ENCODE measurements at places on chromosomes 12 and 14.

DNA sequence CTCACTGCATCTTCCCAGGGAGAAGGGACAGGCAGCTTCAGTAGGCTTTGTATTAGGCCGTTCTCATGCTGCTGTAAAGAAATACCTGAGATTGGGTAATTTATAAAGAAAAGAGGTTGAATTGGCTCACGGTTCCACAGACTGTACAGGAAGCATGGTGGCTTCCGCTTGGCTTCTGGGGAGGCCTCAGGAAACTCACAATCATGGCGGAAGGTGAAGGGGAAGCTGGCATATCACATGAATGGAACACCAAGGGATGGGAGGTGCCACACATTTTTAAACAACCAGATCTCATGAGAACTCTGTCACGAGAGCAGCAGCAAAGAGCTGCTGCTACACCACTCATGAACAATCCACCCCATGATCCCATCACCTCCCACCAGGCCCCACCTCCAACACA lies 182.2 kb upstream of the SFSWAP start:
- H3K4me1 ChIP-seq: no peaks in the 10 kb centered on the region
- H3K27ac ChIP-seq: no peak overlapping the region
- DNase-seq: no peak
- no peaks in the 10 kb centered on the region for H3K36me3 ChIP-seq
- H3K4me3 ChIP-seq: no peak overlapping the region
- H3K27me3 ChIP-seq: no peaks in the 10 kb centered on the region

DNA sequence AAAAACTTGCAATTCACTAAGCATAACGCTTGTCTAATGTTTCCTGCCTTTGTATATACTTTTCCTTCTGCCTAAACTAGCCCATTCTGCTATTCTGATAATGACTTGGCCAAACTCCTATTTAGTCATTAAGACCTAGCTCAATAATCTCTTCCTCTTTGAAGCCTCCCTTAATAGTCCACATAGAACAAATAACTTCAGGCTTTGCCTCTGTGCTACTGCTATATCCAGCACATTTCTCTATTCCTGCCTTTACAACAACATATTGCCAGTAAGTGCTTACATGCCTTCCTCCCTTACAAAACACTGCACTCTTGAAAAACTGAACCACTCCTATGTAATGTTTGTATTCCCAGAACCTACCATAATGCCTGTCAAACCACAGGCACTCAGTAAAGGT lies 13.8 kb downstream of the PRICKLE1 start:
- no peak overlapping the region for H3K4me3 ChIP-seq
- peaks cover 19% of the 10 kb centered on the region for H3K4me1 ChIP-seq
- H3K27me3 ChIP-seq: no peaks in the 10 kb centered on the region
- H3K27ac ChIP-seq: no peak overlapping the region

DNA sequence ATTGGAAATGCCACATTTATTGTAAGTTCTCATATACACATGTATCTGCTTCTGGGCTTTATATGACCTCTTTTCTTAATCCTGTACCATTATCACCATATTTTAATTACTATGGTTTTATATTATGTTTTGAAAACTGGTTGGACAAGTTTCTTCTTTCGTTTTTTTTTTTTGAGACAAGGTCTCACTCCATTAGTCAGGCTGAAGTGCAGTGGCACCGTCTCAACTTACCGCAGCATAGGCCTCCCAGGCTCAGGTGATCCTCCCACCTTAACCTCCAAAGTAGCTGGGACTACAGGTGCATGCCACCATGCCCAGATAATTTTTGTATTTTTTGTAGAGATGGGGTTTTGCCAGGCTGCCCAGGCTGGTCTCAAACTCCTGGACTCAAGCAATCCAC lies 44.6 kb downstream of the GALNT4 start:
- no peak overlapping the region for H3K4me3 ChIP-seq
- no peak for DNase-seq
- no peaks in the 10 kb centered on the region for H3K4me1 ChIP-seq
- H3K36me3 ChIP-seq: no peaks in the 10 kb centered on the region
- no peak overlapping the region for H3K27ac ChIP-seq

- no peaks in the 10 kb centered on the region for H3K36me3 ChIP-seq
- H3K4me3 ChIP-seq: no peak overlapping the region
- no peak overlapping the region for H3K27ac ChIP-seq
Observed at GRCh38 chr12:48356041-48356768, 5.5 kb upstream of the ZNF641 start.

- no peak for DNase-seq
- no peak overlapping the region for H3K4me3 ChIP-seq
- H3K36me3 ChIP-seq: no peaks in the 10 kb centered on the region
- no peak overlapping the region for H3K27ac ChIP-seq
Observed at GRCh38 chr12:44497044-44497443, 379.1 kb downstream of the NELL2 start.

DNA sequence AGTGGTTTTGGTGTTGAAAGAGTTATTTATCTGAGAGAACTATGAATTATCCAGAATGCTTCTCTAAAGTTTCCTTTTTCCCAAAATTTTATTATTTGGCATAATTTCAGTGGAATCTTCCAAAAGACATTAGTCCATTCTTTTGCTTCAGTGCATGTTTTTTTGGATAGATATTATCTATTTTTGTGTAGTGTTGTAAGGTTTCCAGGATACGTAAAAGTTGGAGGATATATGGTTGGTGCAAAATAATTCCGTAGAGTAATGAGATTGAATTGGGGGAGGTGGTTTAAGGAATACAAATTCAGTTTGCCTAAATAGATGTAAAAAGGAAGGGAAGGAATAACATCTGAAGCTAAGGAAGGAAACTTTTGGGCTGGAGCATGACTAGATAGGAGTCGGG lies 186.6 kb downstream of the RGS6 start:
- no peak for DNase-seq
- no peaks in the 10 kb centered on the region for H3K4me1 ChIP-seq
- no peak overlapping the region for H3K27ac ChIP-seq

GRCh38 chr12:82757656-82758055 lies 71.0 kb downstream of the TMTC2 start:
- H3K27ac ChIP-seq: no peak overlapping the region
- H3K4me1 ChIP-seq: peaks cover 11% of the 10 kb centered on the region

GRCh38 chr12:65685514-65685913 lies 138.8 kb upstream of the HMGA2 start:
- no peak overlapping the region for H3K27ac ChIP-seq
- H3K4me1 ChIP-seq: no peaks in the 10 kb centered on the region
- no peak overlapping the region for H3K4me3 ChIP-seq
- DNase-seq: no peak

GRCh38 chr14:95257521-95257920 lies 62.2 kb downstream of the CLMN start:
- no peaks in the 10 kb centered on the region for H3K36me3 ChIP-seq
- H3K27ac ChIP-seq: no peak overlapping the region
- no peak for DNase-seq
- no peaks in the 10 kb centered on the region for H3K27me3 ChIP-seq
- H3K4me3 ChIP-seq: no peak overlapping the region
- peaks cover 76% of the 10 kb centered on the region for H3K4me1 ChIP-seq

DNA sequence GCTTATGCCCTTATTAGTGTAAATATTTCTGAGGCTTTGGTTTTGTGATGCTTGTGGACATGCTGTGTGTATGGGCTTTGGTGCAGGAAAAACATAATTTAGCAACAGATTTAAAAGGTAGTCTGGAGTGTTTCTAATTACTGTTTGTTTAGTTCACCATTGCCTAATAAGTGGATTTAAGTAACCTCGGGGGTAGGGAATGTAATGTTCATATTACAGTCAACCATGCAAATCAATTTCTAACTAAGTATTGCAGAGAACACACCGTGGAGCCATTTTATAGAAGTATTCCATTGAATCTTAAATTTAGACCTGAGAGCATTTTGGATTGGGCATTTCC lies 53.5 kb downstream of the ANO6 start:
- no peak for DNase-seq
- H3K27ac ChIP-seq: peak overlapping the region; percentile 65
- no peak overlapping the region for H3K4me3 ChIP-seq

GRCh38 chr14:32121948-32122347 lies 44.8 kb downstream of the ARHGAP5 start:
- no peak for DNase-seq
- peaks cover 8% of the 10 kb centered on the region for H3K4me1 ChIP-seq
- H3K36me3 ChIP-seq: no peaks in the 10 kb centered on the region

- no peak overlapping the region for H3K27ac ChIP-seq
- DNase-seq: no peak
- H3K4me1 ChIP-seq: no peaks in the 10 kb centered on the region
- no peaks in the 10 kb centered on the region for H3K36me3 ChIP-seq
- H3K27me3 ChIP-seq: no peaks in the 10 kb centered on the region
Observed at GRCh38 chr14:29454026-29454693, 473.5 kb downstream of the PRKD1 start.

DNA sequence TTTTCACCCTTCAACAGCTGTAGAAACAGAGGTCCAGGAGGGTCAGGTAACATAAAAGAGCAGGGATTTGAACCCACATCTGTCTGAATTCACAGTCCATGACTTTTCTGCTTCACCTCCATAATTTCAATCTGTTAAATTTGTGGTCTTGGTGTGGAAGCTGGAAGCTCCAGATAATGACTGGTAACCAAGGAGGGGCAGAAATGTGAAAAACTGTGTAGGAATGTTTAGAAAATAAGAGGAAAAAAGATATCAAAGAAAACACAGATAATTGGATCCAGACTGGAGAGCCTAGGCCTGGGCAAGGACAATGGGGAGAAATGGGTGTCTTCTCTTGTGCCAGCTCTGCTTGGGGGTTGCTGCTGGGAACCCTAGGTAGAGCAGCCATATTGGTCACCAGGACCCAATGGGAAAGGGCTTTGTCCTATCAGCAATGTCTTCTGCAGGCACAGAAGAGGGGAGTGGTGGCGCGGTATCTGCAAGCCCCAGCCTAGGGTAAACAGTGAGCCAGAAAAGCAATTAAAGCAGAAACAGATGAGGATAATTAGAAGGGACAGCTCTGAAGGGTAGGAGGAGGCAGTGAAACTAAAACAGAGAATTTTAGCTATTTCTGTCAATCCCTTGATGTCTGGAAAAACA lies 54.3 kb upstream of the CCDC91 start:
- no peak overlapping the region for H3K27ac ChIP-seq
- no peaks in the 10 kb centered on the region for H3K4me1 ChIP-seq
- no peaks in the 10 kb centered on the region for H3K27me3 ChIP-seq
- no peak for DNase-seq
- no peak overlapping the region for H3K4me3 ChIP-seq
- H3K36me3 ChIP-seq: no peaks in the 10 kb centered on the region

- peak; percentile 94 for DNase-seq
- H3K36me3 ChIP-seq: no peaks in the 10 kb centered on the region
- H3K4me3 ChIP-seq: peak within 1 kb of the TSS; percentile 80
- H3K27me3 ChIP-seq: no peaks in the 10 kb centered on the region
Observed at GRCh38 chr12:105107494-105108371, at the start of gene WASHC4. Gene WASHC4, plus strand, starts transcription at chr12:105107731. Its CDS starts 70 bp downstream, at chr12:105107801.

DNA sequence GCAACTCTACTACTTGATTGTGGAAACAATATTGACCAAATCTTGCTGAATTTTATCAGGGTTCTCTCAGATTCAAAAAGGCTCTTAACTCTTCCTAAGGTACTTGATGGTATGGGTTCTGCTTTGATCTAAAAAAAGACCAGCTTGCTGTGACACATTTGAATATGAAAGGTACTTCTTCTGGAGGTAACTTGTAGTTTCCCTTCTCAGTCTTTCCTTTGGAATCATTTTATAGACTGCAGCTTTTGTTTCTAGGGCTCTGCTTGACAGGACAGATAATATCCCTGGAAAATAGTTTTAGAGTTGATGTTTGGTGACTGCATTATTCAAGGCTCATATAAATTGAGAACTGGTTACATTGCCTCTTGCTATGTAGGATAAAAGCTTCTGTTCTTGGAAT lies 251.9 kb downstream of the FUT8 start:
- no peak overlapping the region for H3K4me3 ChIP-seq
- H3K27ac ChIP-seq: no peak overlapping the region
- H3K27me3 ChIP-seq: no peaks in the 10 kb centered on the region
- H3K36me3 ChIP-seq: no peaks in the 10 kb centered on the region
- no peak for DNase-seq
- no peaks in the 10 kb centered on the region for H3K4me1 ChIP-seq

DNA sequence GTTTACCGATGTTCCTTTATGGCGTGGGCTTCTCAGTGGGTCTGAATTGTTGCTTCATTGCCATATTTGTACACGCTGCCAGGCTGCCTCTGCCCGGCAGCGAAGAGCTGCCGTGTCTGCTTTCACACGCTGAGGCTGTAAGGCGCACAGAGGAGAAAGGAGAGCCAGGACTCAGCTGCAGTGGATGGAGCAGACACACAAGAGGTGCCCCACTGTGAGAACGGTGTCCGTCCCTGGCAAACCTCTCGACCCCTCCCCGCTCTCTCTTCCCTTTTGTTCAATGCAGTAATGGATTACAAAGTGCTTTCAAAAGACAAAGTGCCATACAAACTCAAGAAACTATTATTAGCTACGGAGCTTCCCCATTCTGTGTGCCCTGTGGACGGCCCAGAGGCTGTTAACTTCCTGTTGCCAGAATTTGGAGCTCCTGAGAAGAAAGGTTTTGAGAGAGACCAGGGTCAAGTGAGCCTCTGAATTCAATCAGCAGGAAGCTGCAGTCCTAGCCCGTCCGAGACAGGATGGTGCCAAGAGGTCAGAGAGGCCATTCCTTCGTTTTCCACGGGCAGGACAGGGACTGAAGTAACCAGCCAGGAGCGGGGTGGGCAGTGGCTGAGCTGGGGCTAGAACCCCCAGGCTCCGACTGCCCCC lies 15.8 kb downstream of the CCND2 start:
- no peaks in the 10 kb centered on the region for H3K27me3 ChIP-seq
- H3K27ac ChIP-seq: peak overlapping the region; percentile 58
- peaks cover 4% of the 10 kb centered on the region for H3K4me1 ChIP-seq
- no peak overlapping the region for H3K4me3 ChIP-seq
- H3K36me3 ChIP-seq: peaks cover 10% of the 10 kb centered on the region
